Stimulated activated CD4-positive, alpha-beta T cell treated with anti-CD3 and anti-CD28 coated beads, Interleukin-12 subunit alpha, Interleukin-12 subunit beta, amount 100 ng/mL, for 48 hours (primary cell): ENCODE measurements at places on chromosomes 11 and 22.
A peak's percentile ranks its signal among the peaks of the same experiment; 100 is the strongest.

DNA sequence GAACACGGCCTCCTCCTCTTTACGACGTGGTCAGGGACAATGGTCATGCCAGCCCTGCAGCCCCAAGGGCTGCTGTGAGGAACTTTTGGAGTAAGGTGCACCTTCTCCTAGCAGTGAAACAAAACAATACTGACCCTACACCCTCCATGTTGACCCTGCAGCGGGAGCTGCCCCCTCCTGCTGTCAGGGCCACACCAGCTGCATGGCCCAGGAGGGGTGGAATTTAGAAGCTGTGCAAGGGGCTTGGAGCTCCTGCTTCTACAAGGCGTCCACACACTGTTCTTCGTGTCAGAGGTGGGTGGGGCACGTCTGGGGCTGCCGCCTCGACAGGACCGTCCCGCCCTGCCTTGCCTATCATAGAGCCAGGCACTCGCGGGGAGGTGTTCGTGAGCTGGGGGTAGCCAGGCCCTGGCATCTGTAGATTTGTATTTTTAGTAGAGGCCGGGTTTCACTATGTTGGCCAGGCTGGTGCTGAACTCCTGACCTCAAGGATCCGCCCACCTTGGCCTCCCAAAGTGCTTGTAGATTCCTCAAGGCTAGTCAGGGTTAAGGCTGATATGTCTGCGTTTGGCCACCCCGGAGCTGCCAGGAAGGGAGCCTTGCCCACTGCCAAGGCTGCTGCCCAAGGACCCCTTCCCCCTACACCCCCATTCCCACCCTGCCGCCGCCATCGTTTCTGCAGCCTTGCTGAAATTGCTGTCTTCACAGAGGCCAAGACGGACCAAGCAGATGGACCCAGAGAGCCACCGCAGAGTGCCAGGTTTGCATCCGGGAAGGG is 15.9 kb downstream of the INCENP start:
- DNase-seq = no peak

- DNase-seq = no peak
These were observed 226.4 kb downstream of the FAM181B start for GRCh38 chr11:82507288-82507687.

DNA sequence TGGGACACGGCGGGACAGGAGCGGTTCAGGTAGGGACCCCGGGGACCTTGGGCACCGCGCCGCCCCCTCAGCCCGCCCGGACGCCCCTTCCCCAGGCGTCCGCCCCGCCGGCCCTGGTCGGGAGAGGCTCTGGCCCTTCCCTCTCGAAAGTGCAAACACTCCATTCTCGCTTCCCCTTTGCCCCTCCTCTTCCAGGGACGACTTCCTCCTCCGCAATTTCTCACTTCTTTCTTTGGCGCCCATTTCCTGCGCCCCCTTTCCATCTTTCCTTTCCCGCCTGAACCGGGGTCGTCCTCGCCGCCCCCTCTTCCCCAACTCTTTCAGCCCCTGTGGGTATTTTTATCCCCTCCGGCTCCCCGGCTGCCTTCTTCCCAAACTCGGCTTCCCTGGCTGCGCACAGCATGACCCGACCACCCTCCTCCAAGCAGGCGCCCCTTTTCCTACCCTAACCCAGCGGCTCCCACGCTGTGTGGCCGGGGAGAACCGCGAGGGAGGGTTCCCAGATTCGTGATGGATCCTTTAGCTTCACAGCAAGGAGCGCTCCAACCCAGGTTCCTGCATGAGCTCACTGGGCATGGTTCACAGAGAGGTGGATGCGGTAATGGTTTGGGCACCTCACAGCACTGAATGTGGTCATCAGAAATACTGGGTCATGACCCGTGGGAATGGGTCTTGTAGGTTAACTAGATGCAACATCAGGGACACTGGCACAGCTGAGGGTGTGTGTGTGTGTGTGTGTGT is 689 bp downstream of the RAB39A start:
- no peak for DNase-seq

DNA sequence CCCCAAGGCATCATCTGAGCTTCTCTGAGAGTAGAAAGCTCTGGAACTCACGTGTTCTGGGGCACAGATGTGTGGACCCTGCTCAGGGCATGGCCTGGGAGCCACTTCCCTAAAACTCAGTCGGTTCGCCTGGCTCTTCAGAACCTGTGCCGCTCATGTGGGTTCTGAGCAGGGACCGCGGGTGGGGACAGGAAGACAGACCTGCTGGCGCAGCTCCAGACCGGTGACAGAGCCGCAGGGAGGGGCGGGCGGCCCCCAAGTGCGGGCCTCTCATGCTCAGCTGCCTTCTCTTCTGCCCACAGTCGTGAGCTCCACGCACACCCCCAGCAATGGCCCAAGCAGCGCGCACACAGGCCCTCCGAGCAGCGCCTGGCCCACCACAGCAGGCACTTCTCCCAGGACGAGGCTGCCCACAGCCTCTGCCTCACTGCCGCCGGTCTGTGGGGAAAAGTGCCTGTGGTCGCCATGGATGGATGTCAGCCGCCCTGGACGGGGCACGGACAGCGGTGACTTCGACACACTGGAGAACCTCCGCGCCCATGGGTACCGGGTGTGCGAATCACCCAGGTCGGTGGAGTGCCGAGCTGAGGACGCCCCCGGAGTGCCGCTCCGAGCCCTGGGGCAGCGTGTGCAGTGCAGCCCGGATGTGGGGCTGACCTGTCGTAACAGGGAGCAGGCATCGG is 24.2 kb downstream of the MUC5AC start:
- no peak for DNase-seq

- DNase-seq = no peak
These were observed 409.2 kb downstream of the TBC1D22A start for GRCh38 chr22:47171441-47172221.

DNA sequence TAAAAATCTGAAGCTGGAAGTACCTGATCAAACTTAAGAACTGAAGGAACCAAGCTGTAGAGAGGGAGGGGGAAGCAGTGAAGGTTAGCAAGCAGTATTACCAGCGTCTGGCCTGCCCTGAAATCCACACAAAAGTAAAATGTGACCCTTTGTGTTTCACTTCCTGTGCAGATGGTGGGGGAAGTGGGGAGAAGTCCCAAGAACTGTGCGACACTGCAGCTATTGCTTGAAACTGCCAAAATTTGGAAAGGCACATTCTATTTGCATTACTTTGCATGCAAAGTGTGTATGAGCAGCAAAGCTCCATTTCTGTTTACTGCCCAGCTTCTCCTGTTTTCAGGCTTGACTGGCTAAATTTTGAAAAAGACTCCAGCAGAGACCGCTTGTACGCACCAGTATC is 72.1 kb upstream of the BMAL1 start:
- DNase-seq = no peak

- DNase-seq = no peak
These were observed 23.4 kb downstream of the LRP4 start for GRCh38 chr11:46894961-46895360.

DNA sequence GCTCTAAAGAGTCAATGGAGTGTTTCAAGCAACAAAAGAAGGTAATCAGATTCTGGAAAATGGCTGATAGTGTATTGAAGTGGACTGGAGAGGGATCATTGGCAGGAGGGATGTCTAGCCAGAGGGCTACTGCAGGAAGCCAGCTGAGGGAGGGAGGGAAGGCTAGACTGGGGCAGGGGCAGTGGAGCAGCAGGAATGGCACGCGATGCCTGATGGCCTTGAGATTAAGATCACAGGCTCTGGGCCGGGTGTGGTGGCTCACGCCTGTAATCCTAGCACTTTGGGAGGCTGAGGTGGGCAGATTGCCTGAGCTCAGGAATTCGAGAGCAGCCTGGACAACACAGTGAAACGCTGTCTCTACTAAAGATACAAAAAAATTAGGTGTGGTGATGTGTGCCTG is 47.5 kb upstream of the PRDM11 start:
- DNase-seq = no peak

GRCh38 chr11:119028346-119029068 is 2.2 kb downstream of the SLC37A4 start:
- no peak for DNase-seq

GRCh38 chr11:80815752-80816453 is 1375.1 kb upstream of the TENM4 start:
- DNase-seq = no peak

- no peak for DNase-seq
These were observed 32.1 kb downstream of the LRP4 start for GRCh38 chr11:46886211-46886610.

GRCh38 chr11:84476581-84476980 is 1150.6 kb downstream of the DLG2 start:
- no peak for DNase-seq

GRCh38 chr11:76209973-76210930 is 4.0 kb upstream of the WNT11 start:
- DNase-seq = no peak

- no peak for DNase-seq
These were observed 62.9 kb upstream of the ATXN10 start for GRCh38 chr22:45608763-45609180.

- DNase-seq = no peak
These were observed 5.3 kb upstream of the PSMC3 start for GRCh38 chr11:47431356-47432083.

GRCh38 chr11:66070604-66071380 is 720 bp downstream of the PACS1 start:
- DNase-seq = no peak

- no peak for DNase-seq
These were observed 6.9 kb downstream of the OR52H1 start for GRCh38 chr11:5541427-5541826.

DNA sequence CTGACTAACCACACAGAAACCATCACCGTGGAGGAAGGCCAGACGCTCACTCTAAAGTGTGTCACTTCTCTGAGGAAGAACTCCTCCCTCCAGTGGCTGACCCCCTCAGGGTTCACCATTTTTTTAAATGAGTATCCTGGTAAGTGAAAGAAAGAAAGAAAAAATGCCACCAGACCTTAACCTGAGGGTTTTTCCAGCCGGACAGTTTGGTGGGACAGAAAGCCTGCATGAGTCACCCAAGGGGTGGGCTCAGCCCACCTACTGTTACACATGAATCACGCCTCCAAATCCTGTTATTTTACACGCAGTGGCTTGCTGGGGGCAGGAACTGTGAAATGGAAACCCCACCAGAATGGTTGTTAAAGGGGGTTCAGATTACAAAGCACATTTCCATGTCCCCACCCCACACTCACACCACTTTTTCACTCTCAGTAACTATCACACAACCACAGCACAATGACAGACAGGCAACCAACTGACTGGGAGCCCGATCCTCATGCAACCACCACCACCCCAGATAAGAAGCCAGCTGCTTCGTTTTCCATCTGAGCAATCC is 11.9 kb downstream of the CRTAM start:
- peak; percentile 8 for DNase-seq

- no peak for DNase-seq
These were observed 10.1 kb downstream of the MCM5 start for GRCh38 chr22:35409783-35410662.

- no peak for DNase-seq
These were observed 1.1 kb downstream of the SPINDOC start for GRCh38 chr11:63814383-63814736.

GRCh38 chr11:6968816-6969215 is 42.6 kb downstream of the ZNF215 start:
- DNase-seq = no peak

DNA sequence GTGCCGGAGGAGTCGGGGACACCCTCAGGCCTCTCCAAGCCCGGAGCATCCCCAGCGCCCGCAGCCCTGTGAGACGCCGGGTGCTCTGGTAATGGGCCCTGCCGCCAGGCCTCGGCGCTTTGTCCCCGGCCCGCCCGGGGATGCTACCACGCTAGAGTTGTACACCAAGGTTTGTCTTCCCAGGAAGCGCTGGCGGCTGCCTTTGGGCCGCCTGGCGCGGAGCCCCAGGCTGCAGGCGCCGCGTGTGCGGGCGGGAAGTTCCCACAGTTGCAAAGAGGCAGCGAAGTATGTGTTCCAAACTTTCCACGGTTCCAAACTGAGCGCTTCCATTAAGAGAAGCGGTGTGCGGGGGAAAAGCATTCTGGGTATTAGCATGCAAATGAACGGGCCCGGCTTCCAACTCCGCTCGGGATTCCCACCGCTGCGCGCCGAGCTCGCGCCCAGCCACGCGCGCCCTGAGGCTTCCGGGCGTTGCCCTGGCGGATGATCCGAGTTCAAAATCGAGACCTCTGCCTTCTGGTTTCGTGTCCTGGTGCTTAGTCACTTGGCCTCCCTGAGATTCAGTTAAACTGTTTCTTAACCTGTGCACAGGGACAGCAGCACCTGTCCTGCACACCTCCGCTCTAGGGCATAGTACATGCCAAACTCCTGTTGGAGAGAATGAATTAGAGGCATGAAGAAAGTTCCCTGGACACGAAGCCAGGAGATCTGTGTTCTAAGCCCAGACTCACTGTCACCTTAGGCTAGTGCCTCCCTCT is 1.3 kb upstream of the PATZ1 start:
- peak; percentile 50 for DNase-seq

GRCh38 chr11:126160345-126161022 is 51.0 kb downstream of the RPUSD4 start:
- DNase-seq = no peak

DNA sequence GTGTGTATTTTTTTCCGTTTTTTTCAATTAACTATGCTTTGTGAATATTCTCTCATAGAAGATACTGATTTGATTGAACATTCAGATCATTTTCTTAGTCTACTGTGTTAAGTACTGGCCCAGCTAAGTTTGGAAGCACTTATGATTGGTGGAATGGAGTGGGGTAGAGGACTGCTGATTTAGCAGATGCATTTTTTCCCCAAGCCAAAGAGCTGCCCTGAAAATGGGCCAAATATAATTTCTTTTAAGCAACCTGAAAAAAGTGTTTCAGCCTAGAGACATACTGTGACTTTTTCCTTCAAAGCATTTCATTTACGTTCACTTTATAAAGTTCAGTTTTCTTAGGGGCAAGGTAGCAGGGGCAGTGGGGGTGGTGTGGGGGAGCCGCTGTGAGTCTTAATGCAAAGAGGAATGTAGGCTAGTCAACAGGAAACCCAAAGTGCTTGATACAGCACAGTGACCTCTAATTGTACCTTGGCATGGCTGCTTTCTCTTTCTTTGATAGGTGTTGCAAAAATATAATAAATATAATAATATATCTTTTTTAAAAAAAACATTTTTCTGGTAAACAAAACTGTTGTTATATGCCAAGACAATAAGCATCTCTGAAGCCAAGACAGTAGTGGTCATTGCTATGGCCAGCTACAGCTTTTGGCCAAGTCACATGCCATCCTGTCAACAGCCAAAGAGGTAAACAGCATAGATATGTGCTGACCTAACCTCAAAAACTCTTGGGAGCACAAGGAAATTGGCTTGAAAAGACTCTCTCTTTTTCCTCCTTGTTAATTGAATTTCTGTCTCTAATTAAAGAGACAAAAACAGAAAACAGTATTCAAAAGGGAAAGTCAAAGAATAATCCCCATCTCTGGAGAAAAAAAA is 58.8 kb downstream of the LIF start:
- no peak for DNase-seq

- DNase-seq = no peak
These were observed 1.6 kb upstream of the E2F8 start for GRCh38 chr11:19242179-19242932.

GRCh38 chr11:2738551-2739431 is 39.0 kb upstream of the KCNQ1OT1 start:
- DNase-seq = no peak
